Brain (organoid and tissue), 16 donors: ENCODE measurements at places on chromosomes 6 and 20. TPM values are rescaled to one million over a fixed set of nuclear protein-coding genes. Genes with fewer than 3 reads are reported as not detected.

DNA sequence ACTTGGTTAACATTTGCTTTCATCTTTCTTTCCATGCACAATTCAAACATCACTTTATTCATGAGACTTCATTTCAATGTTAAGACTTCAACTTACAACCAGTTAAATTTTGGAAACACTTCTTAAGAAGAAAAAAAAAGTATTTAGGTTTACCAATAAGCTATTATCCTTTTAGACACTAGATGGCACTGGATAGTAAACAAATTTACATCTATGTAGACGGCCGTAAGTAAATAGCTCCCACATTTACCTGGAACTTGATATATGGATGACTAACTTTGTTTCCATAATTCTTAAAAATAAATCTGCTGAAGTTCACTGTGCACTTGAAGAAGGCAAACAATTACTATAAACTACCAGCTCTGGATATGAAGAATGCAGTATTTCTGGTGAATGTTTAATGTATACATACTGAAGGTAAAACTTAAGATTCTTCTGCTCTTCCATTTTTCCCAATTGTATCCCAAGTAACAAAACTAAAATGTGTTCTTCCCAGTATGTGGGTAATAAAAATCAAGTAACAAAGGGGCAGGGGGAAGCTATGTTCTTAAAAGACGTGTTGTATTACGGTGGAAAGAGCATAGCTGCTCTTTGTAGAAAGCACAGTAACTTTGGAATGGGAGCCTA is 130.6 kb upstream of the C6orf118 start:
- DNase-seq, result peak; percentile 73

The DLL1 gene
- 22.0 TPM for polyA plus RNA-seq

- no peak for DNase-seq
Observed at GRCh38 chr6:160042788-160043301, 74.0 kb downstream of the IGF2R start.

GRCh38 chr6:107059606-107060005 is 31.6 kb downstream of the MTRES1 start:
- DNase-seq, result no peak

DNA sequence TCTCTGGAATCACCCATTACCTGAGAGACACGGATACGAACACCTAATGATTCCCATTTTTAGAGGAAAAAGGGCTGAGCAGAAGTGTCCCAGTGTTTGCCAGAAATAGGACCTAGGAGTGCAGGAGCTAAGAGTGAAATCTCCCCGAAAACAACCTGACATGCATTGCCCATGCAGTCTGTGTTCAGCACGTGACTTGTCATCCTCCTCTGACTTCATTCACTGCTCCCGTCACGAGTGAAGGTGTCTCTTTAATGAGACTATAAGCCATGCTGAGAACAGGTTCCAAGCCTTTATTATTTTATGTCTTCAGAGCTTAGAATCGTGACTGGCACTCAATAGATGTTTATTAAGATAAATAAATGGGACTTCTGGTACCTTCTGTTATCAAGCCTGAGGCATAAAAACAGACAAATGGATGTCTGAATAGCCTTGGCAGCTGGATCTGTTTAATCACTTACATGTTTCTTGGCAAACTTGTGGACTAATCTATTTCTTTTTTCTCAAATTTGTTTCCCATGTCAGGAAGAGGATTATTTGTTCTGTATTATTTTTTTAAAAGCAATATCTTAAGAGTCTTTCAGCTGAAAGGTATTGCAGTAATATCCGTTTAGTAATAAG is 3.7 kb upstream of the MLIP start:
- peak; percentile 69 for DNase-seq

DNA sequence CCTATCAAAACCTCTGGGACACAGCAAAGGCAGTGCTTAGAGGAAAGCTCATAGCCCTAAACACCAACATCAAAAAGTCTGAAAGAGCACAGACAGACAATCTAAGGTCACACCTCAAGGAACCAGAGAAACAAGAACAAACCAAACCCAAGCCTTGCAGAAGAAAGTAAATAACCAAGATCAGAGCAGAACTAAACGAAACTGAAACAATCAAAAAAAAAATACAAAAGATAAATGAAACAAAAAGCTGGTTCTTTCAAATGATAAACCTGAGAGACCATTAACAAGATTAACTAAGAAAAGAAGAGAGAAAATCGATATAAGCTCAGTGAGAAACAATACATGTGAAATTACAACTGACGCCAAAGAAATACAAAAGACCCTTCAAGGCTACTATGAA is 34.8 kb upstream of the RUNX2 start:
- no peak for DNase-seq

DNA sequence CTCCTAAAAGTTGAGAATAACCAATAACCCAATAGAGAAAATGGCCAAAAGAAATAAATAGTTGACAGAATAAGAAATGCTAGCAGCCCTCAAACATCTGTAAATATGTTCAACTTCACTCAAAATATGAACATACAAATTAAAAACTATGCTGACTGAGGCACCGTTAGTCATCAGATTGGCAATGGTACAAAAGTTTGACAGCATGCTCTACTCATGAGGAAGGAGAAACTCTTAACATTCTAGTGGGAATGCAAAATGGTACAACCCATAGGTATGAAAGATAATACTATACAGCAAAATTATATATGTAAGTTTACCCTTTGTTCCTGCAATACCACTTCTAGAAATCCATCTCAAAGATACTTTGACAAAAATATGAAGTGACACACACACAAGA is 1.6 kb upstream of the ZSCAN12 start:
- no peak for DNase-seq

GRCh38 chr6:54632984-54633565 is 213.5 kb upstream of the FAM83B start:
- no peak for DNase-seq

- DNase-seq, result no peak
Observed at GRCh38 chr6:44441091-44441855, 53.8 kb downstream of the CDC5L start.

The POM121L2 gene
- not detected for polyA plus RNA-seq

DNA sequence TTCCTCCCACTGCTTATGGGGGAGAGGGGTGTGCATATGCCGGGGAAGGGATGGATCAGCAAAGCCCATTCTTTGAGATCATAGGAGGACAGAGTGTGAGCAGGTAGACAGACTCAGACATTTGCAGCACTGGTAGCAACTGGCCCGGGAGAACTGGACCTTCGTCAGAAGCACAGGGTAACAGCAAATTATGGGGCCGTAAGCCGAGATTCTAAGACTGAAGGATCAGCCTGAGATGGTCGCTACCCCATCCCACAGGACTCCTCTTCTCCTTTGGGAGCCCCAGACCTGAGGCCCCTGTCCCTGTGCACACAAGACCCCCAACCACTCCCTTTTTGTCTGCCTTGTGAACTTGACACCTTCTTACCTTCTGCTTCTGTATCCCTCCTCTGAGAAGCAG is 106.5 kb downstream of the TOX2 start:
- no peak for DNase-seq

GRCh38 chr6:22036275-22036674 is 260.6 kb downstream of the PRL start:
- peak; percentile 91 for DNase-seq
